ENCODE measurements at places on chromosomes 7 and 10.

GRCh38 chr7:137931823-137932222 is 70.1 kb downstream of the CREB3L2 start:
- no peak for DNase-seq

GRCh38 chr7:124276005-124276622 is 243.2 kb upstream of the TMEM229A start:
- no peak for DNase-seq

GRCh38 chr10:128280271-128280670 is 154.0 kb upstream of the MKI67 start:
- DNase-seq: no peak

GRCh38 chr10:14936584-14936983 is 17.3 kb downstream of the DCLRE1C start:
- DNase-seq: no peak

GRCh38 chr7:128045766-128046165 is 14.5 kb upstream of the LRRC4 start:
- no peak for DNase-seq

GRCh38 chr7:94195201-94195600 is 191.0 kb upstream of the BET1 start:
- no peak for DNase-seq

GRCh38 chr7:87877366-87878040 is 1.2 kb downstream of the DBF4 start:
- DNase-seq: no peak

DNA sequence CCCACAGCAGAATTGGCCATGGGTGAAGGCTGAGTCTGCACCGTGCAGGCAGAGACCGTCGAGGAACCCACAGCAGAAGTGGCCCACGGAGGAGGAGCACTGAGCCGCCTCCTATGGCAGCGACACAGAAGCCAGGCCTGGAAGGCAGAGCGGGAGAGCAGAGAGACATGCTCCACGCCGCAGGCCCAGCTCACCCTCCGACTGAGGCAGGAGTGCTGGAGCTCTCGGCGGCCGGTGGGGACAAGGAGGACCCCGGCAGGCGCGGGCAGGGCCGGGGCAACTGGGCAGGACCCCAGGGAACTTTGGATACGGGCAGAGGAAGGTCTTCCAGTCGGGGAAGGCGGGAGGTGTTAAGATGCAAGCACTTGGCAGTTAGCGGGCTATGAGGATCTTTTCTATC is 420.4 kb downstream of the DNAJB6 start:
- DNase-seq: no peak

DNA sequence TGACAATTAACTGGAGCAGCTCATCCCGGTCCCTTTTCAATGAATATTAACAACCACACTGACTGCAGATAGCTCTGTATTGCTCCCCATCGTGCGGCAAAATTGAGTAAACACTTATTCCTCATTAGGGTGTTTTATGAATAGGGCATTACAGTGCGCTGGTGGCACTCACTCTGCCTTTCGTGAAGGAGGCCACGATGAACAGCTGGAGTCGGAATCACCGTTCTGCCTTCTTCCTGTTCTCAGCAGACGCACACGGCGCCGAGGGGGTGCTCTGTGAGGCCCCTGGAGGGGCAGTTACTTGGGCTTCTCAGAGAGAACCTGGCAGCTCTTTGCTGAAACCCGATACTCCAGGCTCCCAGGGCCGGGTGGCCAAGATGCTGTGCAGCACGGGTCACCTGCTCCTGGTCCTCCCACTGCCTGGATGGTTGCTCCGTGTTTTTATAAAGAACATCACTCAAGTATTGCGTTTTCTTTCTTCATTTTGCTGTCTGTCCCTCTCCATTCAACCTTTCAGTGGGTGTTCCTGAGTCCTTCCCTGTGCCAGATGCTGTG is 241.9 kb downstream of the GLRX3 start:
- DNase-seq: no peak
